ENCODE measurements at places on chromosomes 2 and 18.

- no peak for DNase-seq
Measured at GRCh38 chr2:166125557-166125956, 2.3 kb downstream of the SCN1A start.

- DNase-seq, result no peak
Measured at GRCh38 chr18:2480536-2480935, 90.8 kb downstream of the METTL4 start.

DNA sequence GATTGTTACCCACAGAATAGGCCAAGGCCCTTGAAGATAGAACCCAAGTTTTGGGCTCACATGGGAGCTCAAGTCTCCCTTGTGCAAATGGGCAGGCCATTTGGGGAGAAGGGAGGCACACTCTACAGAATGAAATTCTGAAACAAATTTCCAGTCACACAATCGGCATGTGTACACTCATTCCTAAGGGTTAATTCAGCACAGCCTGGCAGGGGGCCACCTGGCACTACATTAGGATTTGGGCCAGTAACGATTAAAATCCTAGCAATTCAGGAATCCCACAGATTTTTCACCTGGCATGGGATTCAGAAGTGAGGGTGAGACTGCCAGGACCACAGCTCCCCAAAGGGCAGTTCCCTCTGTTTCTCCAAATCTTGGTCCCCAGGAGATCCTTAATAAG, 46.4 kb downstream of the BMP10 start:
- DNase-seq, result no peak

GRCh38 chr18:4241090-4241617, 214.0 kb downstream of the DLGAP1 start:
- DNase-seq, result no peak

DNA sequence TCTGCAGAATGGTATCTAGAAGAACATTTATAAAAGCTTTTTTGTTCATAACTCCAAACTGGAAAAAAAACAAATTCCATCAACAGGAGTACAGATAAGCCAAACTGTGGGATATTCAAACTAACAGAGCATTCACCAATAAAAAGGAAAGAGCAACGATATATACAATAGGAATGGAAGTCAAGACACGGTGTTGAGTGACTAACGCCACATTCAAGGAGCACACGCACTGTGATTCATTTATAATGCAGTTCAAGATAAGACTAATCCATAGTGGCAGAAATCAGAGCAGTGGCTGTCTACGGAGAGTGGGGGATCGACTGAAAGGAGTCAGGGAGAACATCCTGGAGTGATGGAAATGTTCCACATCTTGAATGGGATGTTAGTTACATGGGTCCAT, 70.7 kb downstream of the CABYR start:
- no peak for DNase-seq

DNA sequence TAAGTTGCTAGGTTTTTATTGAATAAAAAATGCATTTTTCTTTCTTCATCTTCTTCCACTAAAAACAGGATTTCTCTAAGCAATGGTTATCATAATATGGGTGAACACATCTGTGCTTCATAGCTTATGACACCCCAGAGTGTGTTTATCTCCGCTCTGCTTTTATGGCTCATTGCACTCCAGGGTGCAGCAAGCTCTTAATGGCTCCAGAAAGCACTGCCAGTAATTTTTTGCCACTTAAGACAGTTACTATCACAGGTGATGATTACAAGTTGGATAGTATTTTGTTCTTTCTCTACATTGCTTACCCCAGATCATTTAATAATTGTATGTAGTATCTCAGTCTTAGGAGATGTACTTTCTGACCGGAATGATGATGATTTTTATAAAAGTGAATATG, 239.3 kb upstream of the CDH20 start:
- no peak for DNase-seq

GRCh38 chr2:46909771-46910419, 5.7 kb downstream of the MCFD2 start:
- DNase-seq, result no peak

DNA sequence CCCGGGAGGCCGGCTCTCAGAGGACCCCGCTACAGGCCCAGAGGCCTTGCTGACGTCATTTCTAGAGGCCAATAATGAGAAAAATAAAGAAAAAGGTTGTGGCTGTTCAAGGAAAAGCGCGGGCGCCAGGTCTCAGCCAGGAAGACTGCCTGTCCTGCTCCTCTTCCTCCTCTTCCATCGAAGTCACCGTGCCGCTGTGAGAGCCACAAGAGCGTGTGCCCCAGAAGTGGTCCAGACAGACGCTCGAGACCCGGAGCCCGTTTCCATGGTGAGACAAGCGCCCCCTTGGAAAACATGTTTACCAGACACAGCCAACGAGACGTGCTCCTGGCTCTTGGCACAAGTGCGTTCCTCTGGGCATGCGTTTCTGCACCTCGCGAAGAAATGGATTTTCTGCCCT, 210.5 kb downstream of the HDAC4 start:
- no peak for DNase-seq

- no peak for DNase-seq
Measured at GRCh38 chr2:180048251-180048650, 41.2 kb upstream of the CWC22 start.

- no peak for DNase-seq
Measured at GRCh38 chr2:133200684-133201421, 367.4 kb downstream of the NCKAP5 start.

- DNase-seq, result no peak
Measured at GRCh38 chr2:112793449-112793978, 9.2 kb upstream of the IL1A start.

- DNase-seq, result no peak
Measured at GRCh38 chr18:52415131-52415530, 75.1 kb downstream of the DCC start.

DNA sequence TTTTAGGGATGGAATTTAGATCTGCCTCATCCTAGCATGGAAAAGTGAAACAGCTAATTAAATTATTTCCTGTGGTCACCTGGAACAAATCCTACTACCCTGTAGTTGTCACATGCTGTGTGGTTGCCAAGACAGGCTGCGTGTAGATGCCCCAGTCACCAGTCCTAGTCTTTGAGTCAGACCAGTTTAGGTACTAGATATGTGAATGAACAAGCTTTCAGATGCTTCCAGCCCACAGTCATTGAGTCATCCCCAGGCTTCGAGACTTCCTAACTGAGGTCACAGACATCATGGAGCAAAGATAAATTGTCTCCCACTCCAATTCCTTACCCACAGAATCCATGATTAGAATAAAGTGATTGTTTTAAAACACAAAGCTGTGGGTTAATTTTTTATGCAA, 35.8 kb upstream of the GRB14 start:
- DNase-seq, result no peak

DNA sequence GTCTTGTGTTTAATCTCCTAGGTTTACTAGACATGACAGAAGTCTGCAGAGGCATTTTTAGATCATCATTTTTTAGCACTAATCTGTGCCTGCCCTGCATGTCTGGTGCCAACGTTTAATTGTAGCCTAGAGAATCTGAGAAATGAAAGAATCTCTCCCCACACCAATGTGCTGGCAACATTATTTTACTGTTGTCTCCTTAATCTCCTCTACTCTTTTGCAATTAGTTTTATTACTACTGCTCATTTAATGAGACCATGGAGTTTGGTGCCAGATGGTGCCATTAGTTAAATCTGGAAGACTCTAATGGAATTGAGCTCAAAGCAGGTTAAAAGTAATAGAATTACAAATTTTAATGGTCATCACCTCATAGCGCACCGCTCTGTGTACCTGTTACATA, 4.0 kb upstream of the SPP2 start:
- no peak for DNase-seq

DNA sequence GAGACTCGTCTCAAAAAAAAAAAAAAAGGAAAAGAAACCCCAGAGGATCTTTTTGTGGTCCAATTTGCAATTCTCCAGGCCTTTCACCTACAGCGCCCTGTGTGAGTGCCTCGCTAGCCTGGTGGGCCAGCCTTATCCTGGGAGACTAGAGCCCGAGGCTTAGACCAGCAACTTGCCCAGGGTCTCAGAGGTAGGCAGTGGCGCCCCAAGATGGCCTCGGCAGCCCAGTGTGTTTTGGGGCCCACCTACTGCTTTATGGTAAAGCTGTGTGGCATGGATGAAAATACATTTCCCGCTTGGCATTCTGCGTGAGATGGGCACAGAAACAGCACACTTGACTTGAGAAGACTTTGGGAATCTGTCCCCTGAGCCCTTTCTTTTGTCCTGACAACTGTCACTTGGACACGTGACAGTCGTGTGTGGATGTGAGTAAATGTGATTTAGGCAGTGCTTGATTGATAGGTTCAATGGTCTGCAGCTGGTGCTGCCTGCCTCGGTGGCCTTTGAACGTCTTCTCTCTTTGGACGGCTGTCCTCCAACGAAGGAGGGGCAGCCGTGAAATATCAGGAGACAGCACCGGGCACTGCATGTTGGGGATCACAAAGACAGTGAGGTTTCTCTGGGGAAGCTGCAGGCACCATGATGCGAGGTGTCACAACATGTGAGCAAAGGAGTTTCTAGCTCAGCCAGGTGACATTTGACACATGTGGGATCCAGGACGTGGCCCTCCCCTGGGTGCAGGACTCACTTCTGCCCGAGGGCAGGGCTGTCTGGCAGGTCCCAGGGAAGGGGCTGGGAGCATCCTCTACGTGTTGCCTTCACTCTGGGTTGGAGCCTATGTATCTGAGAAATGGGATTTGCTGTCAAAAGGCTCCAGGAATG, 209.5 kb upstream of the TWIST2 start:
- DNase-seq, result no peak

DNA sequence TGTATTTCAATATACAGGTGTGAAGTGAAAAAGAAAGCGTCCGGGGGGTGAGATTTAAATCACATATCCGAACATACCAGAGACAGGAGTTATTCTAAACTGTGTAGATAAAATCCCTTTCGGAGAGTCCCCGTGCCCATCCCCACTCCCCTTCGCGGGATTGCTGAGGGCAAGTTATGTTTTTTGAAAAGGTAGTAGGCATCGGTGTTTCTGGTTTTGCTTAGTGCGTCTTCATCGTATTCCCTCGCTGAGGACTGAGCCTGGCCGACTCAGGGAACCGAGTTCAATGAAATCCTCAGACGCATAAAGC, 583.4 kb downstream of the ZEB2 start:
- peak; percentile 43 for DNase-seq

- no peak for DNase-seq
Measured at GRCh38 chr2:219737270-219737691, 109.9 kb downstream of the SLC4A3 start.

GRCh38 chr2:110735366-110735765, 3.0 kb downstream of the ACOXL start:
- no peak for DNase-seq

- no peak for DNase-seq
Measured at GRCh38 chr2:241014764-241015163, 16.3 kb downstream of the SNED1 start.

- no peak for DNase-seq
Measured at GRCh38 chr18:65468881-65469280, 281.9 kb upstream of the CDH7 start.
